ENCODE measurements at places on chromosomes 16 and 17.
A peak's percentile ranks its signal among the peaks of the same experiment; 100 is the strongest.

DNA sequence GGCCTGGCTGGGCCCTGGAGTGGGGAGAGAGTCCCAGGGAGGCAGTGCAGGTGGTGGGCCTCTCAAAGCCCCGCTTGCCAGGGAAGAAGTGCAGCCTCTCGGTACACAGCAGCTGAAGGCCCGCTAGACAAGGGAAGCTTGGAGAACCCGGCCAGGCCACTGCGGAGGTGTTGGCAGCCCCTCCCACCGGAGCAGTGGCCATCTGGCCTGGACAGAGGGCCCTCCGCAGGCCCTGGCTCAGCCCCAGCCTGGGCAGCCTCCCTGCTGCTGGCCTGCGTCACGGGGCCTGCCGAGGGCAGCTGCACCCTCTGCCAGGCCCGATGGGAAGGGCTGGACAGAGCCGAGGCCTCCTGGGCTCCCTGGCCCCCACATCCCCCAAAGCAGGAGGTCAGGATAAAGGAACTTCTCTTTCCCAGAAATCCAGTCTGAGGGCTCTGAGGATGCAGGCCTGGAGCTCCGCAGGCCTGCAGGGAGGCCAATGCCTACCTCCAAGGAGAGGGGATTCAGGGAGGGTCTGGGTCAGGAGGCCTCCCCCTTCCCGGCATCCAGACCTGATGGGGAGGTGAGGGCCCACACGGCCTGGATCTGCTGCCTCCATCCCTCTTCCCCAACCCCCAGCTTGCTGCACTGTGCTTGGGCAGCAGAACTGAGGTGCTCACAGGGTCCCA lies 4.3 kb downstream of the SPPL2C start:
- no peak for DNase-seq

DNA sequence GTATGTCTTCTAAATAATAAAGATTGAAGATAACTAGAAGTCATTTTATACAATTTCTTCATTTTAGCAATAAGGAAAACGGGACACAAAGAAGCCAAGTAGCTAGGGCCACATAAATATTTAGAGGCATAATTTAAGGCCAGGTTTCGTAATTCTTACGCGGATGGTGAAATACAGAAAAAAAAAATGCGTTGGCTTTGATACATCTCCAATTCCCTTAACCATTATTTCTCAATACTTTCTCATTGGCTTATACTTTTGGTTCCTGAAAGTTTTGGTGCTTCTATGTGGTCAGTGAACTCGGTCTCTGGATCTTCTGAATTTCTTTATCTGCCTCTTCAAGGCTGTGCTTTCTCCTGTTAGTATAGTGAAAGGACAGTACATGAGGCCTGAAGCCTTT lies 888.1 kb downstream of the KCNJ2 start:
- no peak for DNase-seq

- peak; percentile 89 for DNase-seq
These were observed 10.3 kb upstream of the ZFP90 start for GRCh38 chr16:68528686-68529379.

GRCh38 chr17:31510308-31511194 lies 119.1 kb downstream of the RAB11FIP4 start:
- DNase-seq: peak; percentile 84

GRCh38 chr16:9854675-9855074 lies 327.6 kb downstream of the GRIN2A start:
- no peak for DNase-seq

GRCh38 chr17:20852239-20852989 lies 190.4 kb downstream of the USP22 start:
- peak; percentile 40 for DNase-seq

DNA sequence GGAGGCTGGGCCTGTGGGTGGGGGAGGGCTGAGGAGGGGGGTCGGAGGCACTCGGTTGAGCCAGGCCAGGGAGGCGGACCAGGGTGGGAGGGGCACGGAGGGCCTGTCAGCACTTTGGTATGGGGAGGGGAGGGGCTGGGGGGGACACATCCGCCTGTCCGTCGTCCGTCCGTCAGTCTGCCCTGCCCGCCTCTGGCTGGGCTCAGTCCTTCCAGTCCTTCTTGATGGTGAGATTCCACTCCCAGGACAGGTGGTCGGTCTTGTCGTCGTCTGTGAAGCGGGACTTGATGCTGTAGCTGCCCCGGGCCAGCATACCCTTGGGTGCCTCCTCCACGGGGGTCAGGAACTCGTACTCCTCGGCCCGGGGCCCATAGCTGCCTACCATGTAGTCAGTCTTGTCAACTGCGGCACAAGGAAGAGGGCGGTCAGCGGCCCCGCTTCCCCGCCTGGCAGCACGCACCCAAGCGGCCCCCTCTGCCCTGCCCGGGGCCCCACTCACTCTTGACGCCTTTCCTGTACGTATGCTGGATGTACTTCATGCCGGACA lies 2.4 kb downstream of the ARHGDIA start:
- no peak for DNase-seq

- peak; percentile 41 for DNase-seq
These were observed 14.3 kb downstream of the ZNHIT3 start for GRCh38 chr17:36500745-36501225.

GRCh38 chr16:14193316-14193871 lies 122.3 kb downstream of the MRTFB start:
- DNase-seq: no peak

- DNase-seq: no peak
These were observed 31.4 kb downstream of the ANKFN1 start for GRCh38 chr17:56184650-56185049.

DNA sequence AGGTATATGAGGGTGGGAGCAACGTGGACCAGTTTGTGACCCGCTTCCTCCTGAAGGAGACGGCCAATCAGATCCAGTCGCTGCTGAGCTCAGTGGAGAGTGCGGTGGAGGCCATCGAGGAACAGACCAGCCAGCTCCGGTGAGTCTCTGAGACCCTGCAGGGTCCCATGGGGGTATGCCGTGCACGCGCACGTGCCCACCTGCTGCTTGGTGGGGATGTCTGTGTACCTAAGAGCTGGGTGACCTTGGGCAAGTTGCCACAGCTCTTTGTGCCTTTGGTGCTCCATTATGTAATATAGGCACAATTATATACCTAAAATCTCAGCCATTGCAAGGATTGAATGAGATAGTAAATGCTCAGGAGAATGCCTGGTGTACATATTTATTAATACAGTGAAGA lies 22.4 kb downstream of the NECAB2 start:
- no peak for DNase-seq

GRCh38 chr17:72392056-72393010 lies 271.5 kb downstream of the SOX9 start:
- no peak for DNase-seq

DNA sequence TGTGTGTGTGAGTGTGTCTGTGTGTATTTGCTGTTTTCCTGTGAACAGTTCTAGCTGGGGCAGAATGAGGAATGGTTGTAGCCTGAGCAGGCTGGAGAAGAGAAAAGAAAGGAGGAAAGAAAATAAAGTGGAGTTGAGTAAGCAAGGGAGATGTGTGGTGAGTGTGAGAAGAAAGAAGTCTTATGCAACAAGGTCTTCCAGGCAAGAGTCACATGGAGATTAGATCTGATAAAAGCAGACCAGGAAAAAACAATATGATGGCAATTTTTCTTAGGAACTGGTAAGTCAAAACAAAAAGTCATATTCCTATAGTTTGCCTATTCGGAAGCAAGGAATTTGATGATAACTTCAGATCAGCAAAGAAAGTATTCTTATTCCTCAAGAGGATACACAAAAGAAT lies 125.0 kb downstream of the HS3ST3A1 start:
- no peak for DNase-seq

DNA sequence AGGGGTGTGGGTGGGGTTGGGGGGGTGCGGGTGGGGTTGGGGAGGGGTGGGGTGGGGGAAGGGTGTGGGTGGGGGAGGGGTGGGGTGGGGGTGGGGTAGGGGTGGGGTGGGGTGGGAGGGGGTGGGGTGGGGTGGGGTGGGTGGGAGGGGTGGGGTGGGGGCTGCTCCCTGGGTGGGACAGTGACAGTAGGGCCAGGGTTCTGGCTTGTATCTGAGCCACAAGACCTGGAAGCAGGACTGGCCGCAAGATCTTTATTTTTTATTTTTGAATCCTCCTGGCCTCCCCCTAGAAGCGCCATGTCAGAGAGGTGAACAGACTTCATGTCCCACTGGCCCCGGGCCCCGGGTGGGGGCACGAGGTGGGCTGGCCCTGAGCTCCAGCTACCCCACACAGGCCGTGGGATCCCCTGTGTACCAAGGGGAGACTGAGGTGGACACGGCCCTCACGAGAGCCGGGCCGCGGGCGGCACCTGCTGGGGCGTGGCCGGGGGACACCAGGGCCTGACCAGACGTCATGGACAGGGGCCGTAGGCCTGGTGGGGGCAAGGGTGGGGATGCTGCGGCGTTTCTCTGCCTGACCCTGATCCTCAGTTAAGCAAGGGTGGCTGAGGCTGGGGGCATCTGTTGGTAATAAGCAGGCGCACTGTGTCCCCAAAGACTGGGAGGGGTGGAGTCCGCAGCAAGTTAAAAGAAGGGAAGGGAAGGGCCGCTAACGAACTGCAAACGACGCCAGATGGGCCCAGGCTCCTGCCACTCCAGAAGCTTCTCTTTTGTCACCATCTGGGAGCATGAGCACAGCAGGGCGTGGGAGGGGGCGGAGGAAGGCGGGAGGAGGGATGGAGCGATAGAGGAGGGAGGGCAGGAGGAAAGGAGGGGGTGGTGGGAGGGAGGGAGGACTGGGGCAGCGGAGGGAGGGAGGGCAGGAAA lies 22.3 kb upstream of the PABPN1L start:
- no peak for DNase-seq

DNA sequence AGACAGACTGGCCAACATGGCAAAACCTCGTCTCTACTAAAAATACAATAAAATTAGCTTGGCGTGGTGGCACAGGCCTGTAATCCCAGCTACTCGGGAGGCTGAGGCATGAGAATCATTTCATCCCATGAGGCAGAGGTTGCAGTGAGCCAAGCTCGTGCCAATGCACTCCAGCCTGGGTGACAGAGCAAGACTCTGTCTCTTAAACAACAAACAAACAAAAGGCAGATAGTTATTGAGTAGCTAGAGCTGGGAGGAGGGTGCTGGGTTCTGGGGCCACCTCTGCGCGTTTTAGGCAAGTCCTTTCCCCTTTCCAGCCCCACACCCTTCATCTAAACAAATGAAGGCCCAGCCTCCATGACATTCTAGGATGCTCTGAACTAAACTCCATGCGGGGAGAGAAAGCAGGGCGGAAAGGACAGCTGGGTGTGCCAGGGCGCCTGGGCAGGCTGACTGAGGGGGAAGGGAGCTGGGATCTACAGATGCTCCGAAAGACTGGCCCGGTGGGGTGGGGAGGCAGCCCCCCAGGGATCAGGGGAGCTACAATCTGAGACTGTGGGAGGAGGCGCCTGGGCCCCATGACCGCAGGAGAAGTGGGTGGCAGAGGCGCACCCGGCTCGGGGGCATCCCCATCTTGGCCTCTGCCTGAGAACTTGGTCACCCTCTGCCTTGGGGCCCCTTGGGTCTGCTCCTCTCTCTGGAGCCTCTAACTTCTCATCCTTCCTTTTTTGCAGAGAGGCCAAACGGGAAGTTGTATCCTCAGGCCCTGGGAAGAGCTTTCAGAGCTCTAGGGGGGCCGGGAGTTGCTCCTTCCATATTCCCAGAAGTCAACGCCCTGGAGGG lies 910 bp downstream of the ITGAL start:
- no peak for DNase-seq

GRCh38 chr17:17950806-17951205 lies 21.4 kb downstream of the TOM1L2 start:
- no peak for DNase-seq

- DNase-seq: no peak
These were observed 50.5 kb downstream of the JPH3 start for GRCh38 chr16:87652799-87653198.

DNA sequence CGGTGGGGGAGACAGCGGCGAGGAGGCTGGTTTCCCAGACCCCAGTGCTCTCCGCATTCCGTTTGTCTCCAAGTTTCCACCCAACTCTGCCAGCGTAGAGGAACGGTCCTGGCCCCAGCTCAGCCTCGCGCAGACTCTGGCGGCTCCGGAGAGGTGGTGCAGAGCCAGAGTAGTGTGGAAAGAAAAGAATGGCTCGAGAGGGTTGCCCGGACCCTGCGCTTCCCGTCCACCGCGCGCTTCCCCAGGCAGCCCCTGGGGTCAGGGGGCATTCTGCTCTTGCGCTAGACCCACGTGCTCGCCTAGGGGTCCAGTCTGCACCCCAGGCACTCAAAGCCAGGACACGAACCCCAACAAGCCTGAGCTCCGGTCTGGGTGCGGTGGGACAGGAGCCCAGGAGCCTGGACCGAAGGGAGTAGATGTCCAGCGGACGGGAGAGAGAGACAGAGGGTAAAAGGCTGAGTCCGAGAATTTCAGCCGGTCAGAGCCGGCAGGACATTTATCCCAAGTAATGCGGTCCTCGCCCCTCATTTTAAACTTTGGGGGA lies 3.8 kb downstream of the PMP22 start:
- DNase-seq: no peak

DNA sequence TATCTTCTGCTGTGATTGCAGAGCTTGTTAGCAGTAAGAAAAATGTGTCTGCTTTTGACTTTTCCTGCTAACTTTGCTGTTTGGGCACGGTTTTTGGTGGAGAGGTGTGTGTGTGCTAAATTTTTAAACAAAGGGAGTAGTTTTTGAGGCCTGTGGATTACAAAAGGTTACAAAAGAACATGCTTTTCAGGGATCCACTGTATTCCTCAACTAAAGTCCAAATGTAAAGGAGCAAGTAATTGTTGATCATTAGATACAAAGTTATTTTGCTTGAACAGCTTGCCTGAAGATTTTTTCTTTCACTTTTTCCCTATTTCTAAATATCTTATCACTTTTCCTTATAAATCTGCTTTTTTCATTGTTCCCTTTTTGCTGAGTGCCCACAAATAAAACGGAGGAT lies 2.0 kb downstream of the KPNB1 start:
- no peak for DNase-seq

- DNase-seq: no peak
These were observed 421.5 kb downstream of the SLC39A11 start for GRCh38 chr17:72671016-72671415.

DNA sequence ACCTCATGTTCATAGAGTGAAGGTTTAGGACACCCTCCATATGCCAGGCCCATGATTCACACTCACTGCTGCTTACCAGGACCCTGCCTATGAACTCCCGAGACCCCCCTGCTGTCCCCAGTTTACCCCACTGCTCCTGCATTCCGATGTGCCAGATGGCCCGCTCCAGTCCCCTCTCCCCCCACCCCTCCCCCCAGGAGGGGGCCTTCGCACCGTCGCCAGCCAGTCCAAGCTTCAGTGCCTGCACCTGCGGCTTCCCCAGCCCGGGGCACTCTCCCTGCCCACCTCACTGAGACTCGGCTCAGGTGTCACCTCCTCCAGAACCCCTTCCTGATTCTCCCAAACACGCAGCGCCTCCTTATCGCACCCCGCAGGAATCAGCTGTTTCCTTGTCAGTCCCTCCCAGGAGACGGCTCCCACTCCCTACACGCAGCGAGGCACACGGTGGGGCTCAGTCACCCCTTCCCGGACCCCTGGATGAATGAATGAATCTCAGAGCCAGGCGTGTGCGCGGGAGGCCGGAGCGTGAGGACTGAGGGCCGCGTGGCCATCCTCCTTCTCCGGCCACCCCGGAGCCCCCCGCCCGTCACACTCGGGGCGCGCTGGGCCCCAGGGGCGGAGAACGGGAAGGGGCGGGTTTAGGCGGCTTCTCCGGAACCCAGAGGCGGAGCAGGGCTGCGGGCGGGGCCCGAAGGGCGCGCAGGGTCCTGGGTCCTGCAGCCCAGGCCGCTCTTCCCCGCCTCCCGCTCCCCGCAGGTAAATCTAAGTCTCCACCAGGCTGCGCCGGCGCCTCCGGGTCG lies 1.6 kb downstream of the MYO1C start:
- peak; percentile 82 for DNase-seq
